ENCODE measurements at places on chromosomes 5 and 9. TPM values are rescaled to one million over a fixed set of nuclear protein-coding genes. Genes with fewer than 3 reads are reported as not detected.

DMGDH gene
- total RNA-seq = 3.8 TPM

CDH12 gene
- 39.0 TPM for total RNA-seq

CAMLG gene
- 38.0 TPM for total RNA-seq

KLF4 gene
- total RNA-seq = 5.4 TPM

HRH2 gene
- 4.0 TPM for total RNA-seq

GABBR2 gene
- 45.3 TPM for total RNA-seq

RCL1 gene
- 26.4 TPM for total RNA-seq

CRHBP gene
- 0.64 TPM for total RNA-seq

GRCh38 chr5:167608390-167609272 lies 682.8 kb upstream of the WWC1 start:
- DNase-seq = no peak

- no peak for DNase-seq
Measured at GRCh38 chr9:112166176-112167140, 8.6 kb downstream of the SUSD1 start.

DNA sequence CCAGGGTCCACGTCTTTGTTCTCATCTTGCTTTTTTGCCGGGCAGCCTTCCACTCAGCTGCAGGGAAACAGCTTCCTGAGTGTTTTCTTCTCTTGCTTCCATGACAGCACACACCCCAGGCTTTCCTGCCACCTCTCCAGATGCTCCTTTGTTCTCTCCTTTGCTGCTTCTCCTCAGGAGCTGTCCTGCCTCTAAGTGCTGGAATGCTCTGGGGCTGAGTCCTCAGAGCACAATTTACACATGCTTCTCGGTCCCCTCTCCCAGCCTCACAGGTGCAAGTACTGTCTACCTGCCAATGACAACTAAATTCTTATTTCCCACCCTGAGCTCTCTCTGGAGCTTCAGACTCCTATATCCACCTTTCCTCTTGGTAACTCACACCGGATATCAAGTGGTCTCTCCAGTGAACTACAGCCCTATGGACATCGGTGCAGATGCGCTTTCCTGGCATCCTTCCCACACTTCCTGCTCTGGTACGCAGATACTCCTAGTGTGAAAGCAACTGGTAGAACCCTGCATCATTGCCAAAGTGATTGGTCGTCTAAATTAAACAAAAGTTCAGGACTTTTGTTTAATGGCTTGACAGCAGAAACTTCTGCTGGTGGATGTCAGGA lies 13.4 kb upstream of the ACSL6 start:
- DNase-seq = no peak

DNA sequence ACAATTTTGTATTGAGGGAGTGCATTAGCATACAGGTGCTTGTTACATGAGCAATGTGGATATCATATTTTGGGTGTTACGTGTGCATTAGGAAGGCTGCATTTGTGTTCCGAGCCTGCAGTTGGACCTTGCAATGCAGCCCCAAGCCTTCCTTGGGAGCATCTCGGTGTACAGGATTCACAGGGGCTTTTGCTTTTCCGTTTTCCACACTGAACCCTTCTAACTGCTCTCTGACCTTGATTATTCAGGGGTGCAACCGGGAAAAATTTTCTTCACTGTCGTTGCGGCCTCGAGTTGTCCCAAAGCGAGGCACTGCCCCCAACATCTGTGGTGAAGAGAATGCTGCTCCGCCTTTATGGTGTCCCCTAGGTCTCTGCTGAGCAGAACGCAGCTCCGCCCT lies 80.1 kb upstream of the PLEKHG4B start:
- no peak for DNase-seq

- no peak for DNase-seq
Measured at GRCh38 chr9:132809677-132810271, 68.3 kb downstream of the AK8 start.

GRCh38 chr9:35727676-35728040 lies 4.3 kb downstream of the TLN1 start:
- no peak for DNase-seq

- no peak for DNase-seq
Measured at GRCh38 chr5:88854769-88855168, 28.2 kb downstream of the MEF2C start.

DNA sequence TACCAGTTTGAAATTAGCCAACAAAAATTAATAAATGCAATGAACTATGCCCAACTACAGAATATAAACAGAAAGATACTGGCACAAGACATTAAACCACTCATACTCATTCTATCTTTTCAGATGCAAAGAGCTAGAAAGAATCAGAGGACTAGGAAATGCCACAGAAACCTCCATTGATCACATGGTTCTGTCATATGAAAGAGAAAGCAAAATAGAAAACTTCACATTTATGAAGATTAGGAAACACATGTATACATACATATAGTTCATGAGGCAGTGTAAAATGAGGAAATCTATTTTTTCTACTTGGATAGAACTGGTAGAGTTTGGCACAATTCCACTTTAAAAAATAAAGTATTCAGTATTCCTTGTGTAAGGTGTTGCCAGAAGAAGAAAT lies 275.1 kb upstream of the PTGER4 start:
- DNase-seq = no peak

DNA sequence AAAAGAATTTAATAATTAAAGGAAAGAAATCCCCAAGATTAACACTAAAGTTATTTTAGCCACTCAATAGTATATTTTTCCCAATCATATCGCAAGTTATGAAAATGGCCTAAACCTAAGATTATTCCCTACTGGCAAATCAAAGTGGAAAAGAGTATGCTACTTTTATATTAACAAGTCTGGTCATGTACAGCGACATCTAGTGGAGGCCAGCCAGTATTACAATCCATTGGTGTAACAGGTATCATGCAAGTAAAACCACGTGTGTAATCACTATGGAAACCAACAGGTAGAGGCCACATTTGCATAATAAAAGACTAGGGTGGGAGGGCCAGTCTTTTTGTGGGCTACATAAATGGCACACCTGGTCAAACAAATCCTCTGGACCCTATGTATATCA lies 976.4 kb upstream of the CDH9 start:
- no peak for DNase-seq

GRCh38 chr9:38092200-38092524 lies 23.1 kb upstream of the SHB start:
- DNase-seq = no peak

DNA sequence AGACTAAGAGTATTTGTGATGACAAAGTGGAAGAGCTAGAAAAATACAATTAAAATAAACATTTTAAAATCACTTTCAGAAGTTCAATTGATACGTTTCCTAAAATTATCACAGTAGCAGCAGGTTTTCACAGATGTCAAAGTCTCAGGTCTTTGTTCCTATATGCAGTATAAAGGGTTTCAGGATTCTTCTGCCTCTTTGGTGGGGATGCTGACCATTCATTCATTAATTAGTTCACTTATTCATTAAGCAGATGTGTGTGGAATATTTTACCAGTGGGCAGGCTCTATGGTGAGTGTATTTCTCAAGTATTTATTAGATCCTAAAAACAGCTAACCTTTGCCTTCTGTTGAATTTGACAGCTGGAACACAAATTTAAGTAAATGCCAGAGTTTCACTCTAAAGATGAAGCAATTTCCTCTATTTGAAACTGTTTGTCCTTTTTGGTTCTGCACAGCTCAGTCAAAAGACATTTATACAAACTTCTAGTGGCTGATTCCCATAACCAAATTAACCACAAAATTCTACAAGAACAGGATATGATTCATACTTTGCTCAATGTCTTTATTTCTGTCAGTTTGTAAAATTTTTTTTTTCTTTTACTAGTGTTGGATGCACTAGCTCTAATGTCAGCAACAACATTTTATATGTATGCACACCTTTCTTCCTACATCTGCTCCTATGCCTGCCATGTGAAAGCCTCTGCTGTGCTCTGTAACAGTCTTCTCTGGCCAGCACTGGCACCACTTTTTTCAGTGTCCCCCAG lies 75.9 kb upstream of the PRR16 start:
- DNase-seq = no peak

GRCh38 chr5:61120534-61120933 lies 41.7 kb downstream of the SMIM15 start:
- no peak for DNase-seq

GRCh38 chr5:100909034-100909433 lies 6.0 kb upstream of the ST8SIA4 start:
- DNase-seq = no peak

DNA sequence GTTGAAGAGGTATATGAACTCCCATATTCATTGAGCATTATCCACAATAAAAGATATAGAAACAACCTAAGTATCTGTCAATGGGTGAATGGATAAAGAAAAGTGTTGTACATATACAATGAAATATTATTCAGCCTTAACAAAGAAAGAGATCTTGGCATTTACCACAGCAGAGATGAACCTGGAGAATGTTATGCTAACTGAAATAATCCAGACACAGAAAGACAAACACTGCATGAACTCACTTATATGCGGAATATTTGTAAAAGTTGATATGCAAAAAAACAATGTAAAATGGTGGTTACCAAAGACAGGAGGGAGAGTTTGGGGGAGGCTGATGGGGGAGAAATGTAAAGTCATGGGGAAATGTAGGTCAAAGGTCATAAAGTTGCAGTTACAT lies 278.7 kb downstream of the ZNF608 start:
- DNase-seq = no peak

GRCh38 chr5:80712919-80713318 lies 58.1 kb upstream of the DHFR start:
- no peak for DNase-seq

- no peak for DNase-seq
Measured at GRCh38 chr5:81146031-81146430, 87.1 kb upstream of the CKMT2 start.

DNA sequence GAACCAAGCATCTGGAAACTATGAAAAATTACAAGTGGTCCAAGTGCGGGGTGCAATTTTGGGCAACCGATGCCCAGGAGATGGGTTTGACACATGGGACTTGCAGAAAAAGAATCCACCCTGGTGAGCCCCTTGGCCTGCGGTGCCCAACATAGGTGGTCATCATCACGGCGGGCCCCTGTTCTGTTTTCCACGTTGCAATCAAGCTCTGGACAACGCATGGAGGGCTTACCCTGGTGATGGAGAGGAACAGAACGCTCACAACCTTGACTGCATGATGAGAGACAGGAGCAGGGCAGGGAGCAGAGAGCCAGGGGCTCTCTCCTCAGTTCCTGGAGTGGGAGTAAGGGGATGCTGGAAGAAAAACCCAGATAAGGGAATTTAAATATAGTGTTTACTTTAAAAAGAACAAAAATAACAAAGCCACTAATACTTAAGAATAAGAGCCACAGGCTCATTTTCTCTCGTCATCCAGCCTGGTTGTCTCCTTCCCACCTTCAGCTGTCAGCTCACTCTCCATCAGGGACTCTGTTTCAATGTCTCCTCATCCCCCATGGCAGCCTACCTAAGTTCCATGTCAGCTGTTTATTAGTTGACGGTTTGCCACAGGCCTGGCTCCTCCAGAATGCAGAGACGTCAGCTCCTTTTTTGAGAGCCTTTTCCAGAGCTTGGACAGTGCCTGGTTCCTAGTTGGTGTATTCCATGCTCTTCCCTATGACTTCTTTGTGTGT lies 172.1 kb downstream of the GADD45G start:
- DNase-seq = no peak

DNA sequence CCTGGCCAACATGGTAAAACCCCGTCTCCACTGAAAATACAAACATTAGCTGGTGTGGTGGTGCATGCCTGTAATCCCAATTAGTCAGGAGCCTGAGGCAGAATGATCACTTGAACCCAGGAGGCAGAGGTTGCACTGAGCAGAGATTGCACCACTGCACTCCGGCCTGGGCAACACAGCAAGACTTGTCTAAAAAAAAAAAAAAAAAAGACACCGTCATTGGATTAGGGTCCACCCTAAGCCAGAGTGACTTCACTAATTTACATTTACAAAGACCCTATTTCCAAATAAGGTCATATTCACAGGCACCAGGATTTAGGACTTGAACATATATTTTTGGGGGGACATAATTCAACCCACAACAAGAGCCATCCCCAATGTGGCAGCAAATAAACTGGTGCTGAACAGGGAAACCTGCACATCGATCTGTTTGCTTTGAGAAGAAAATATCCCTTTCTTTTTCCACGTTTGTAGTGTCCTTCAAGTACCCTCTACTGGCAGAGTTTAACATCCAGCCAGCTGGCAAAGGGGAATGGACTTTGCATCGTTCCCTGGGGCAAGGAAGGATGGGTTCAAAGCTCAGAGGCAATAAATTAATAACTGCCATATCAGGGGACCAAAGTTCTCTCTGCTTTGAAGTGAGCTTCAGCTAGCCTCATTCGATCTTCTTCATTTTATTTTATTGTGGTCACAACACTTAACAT lies 3.7 kb upstream of the DNAJC25 start:
- no peak for DNase-seq

- DNase-seq = no peak
Measured at GRCh38 chr9:69019808-69020207, 5.9 kb upstream of the PRKACG start.
